ENCODE measurements at places on chromosomes 5 and 9.

DNA sequence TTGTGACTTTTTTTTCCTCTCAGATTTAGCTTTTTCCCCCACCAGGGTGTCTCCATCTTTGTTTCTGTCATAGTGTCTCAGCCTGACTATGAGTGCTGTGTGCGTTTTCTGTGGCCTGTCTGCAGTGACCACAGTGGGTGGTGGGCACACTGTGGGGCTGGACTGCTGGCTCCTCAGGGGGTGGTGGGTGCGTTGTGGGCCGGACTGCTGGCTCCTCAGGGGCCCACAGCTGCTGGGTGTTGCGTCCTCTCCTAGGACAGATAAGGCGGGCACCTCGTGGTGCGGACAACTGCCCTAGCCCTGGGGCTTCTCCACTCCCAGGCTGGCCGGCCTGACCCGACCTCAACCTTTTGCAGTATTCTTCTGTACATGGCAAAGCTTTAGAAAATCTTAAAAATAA is 100.4 kb downstream of the EHMT1 start:
- no peak for DNase-seq

- no peak for DNase-seq
Measured at GRCh38 chr5:109701252-109701651, 11.5 kb downstream of the MAN2A1 start.

DNA sequence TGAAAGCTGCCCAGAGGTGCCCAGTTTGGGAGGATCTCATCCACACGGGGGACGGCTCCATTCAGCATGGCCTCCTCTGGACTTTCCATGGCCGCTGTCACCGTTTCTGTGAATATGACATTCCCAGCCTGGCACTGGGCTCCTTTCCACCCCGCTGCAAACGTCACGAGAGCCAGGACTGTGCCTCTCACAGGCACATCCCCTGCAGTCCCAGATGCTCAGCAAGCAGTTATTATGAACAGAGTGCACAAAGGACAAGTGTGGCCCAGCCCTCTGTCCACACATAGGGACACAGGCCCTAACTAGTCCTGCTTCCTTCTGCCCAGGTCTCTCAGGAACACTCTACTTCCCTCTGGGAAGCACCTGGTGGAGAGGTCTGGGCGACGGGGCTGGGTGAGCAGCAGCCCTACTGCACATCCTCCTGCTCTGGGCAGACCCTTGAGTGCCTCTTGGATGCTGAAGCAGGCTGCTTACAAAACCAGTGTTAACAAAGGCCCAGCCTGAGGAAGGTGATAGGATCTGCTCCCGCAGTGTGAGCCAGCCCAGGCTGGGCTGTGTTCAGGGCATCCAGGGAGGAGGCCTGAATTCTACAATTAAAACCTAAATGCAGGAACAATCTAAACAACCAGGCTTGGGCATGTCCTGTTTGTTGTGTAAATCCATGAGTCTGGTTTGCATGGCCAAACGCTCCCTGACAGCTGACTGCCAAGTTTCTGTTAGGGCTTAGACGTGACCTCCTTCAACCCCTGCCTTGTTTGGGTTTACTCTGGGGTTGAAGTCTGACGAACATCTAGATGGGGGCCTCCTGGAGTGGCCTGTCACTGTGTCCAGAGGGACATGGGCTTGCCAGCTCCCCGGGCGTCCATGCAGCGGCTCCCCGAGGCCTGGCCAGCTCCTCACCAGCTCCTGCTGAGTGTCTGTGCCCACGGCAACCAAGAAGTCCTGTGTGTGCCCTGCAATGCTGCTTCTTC is 269.8 kb downstream of the GADD45G start:
- no peak for DNase-seq

DNA sequence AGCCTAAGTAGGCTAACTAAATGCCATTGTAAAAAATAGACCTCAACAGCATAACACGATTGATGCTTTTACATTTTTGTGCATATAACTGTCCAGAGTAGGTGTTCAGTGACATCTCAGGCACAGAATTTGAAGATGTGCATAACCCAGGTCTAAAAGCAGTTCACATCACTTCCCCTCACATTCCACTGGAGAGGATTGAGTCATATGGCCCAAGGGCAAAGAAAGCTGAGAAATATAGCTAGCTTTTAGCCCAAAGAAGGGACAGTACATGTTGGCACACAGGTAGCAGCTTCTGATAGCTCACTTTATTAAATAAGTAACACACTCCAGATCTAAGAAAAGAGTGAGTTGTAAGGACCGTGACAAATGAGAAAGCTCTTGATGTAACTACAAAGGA is 2259.5 kb upstream of the WWC1 start:
- no peak for DNase-seq

DNA sequence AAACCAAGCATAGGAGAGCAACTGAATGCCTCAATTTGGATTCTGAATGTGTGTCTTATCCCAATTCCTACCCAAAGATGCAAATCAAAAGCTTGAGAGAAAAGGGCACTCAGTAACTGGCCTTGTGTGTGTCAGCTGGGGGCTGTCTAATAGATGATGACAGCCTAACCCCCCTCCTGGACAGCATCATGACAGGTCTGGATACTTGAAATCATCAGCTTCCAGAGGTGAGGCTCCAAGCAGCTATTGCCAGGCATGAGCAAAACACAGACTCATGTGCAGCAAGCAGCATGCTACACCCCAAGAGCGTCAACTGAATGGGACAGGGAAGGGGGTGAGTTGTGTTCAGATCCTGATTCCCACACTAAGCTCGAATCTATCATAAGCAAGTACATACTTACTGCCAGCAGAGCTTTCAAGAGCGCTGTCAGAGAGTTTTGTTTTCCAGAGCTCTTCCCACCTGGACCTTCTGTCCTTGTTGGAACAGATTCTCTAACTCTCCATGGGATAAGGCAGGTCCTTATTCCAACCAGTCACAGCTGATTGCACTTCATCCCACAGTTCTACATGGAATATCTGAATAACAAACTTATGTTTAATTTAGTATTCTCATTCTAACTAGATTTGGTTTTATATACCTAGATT is 467.5 kb downstream of the DTWD2 start:
- no peak for DNase-seq

DNA sequence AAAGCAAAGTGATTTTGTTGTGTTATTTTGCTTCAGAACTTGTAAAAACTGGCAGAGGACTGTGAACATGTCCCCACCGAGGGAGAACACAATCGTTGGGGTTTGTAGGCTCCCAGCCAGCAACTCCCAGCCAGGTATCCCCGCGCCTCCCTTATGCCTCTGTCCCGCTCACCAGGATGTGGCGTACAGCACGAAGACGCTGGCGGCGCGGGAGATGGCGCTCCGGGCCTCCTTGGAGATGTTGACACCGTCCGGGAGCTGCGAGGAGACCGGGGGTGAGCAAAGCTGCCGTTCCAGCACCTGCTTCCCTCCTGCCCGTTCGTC is 630 bp downstream of the POLE3 start:
- no peak for DNase-seq

DNA sequence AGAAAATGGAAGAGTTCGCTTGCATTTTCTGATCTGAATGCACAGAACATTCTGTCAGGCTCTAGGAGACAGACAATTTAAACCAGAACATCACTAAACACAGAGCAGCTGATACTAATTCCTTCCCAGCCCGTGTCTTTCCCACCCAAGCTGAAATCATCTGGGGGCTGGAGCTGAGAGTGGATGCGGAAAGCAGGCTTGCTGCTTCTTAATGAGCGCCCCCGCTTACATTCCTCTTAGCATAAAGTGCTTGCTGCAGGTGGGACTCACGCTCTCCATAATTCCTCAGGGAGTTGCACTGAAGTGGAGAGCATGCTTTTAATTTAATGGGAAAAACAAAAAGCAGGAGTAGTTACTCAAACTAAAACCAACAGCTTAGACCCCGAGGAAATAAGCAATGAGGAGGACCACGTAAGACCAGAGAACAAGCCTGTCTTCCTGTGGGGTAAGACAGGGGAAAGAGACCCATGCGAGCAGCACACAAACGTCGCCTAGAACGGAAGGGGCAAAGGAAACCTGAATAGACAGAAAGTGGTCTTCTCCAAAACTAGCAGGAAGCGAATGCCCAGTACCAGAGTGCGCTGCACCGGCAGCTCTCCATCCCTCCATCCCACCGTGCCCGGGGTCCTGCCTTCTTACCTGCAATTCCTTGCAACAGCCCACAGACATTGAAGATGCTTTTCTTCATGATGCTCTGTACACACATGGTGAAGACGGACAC is 139.3 kb downstream of the LHFPL2 start:
- no peak for DNase-seq

DNA sequence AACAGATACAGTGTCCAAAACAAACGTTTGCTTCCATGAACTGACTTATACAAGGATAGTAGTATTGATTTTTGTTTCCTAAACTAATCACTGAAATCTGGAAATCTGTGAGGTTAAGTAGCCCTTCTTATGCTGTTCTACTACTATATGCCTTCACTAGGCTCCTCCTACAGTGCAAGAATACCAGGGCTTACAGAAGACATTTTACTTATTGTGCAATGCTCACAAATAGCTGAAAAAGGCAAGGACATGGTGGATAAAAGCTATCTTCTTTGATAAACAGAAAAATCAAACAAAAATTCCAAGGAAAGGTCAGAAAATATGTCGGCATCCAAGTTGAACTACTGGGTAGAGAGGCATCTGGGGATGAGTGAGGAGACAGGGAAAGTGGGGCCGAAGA is 61.9 kb downstream of the OXCT1 start:
- DNase-seq, result no peak

- peak; percentile 62 for DNase-seq
Measured at GRCh38 chr9:130128251-130128650, 44.0 kb upstream of the NCS1 start.

DNA sequence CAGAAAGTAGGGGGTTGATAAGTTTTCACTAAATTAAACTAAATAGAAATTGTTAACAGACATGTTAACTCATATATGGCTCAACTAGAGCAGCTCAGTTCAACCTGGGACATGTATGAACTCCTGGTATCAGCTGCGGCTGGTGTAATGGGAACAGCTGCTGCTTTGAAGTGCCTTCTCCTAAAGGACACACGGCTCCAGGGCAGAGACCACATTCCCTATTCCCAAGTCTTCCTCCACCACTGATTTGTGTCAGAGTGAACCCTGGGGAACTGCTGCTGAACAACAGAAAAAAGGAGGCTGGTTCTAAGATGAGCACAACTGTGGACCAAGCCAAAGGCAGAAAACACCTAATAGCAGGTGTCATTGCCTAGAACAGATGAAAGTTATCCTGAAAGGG is 71.1 kb downstream of the MAPKAP1 start:
- no peak for DNase-seq

- DNase-seq, result no peak
Measured at GRCh38 chr5:80917631-80918030, 42.5 kb upstream of the RASGRF2 start.

- no peak for DNase-seq
Measured at GRCh38 chr9:12915366-12915954, 140.6 kb downstream of the LURAP1L start.

DNA sequence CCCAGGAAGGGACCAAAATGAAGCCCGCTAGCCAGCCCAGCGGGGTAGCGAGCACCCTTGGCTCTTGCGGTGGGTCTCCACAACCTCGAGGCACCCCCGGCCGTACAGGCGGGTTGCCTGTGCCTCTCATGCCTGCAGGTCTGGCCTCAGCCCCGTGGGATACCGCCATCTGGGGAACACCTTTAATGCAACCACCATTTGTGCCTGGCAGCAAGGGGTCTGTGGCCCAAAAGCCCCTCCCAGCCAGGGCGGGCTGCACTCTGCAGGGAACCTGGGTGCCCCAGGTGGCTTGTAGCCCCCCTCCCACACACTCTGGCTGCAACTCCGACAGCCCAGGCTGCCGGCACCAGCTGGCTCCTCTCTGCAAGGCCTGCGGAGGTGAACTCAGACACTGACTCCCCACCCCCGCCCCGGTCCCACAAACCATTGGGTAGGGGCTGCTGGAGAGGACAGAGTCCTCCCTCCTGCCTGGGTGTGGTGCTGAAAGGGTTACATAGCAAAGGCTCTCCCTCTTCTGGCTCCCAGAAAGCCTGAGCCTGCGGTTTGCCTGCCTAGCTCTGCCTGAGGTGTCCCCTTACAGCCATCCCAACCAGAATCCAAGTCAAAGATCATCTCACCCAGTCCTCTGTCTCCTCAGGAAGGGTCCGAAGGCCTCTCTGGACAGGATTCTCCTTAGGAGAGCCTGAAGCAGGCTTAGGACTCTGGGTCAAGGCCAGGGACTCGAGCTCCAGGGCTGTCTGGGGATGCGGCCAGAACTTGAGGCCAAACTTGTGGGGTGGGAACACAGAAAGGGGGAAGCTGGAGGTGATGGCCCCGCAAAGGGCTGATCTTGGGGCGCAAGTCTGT is 109.4 kb downstream of the PSD2 start:
- no peak for DNase-seq

DNA sequence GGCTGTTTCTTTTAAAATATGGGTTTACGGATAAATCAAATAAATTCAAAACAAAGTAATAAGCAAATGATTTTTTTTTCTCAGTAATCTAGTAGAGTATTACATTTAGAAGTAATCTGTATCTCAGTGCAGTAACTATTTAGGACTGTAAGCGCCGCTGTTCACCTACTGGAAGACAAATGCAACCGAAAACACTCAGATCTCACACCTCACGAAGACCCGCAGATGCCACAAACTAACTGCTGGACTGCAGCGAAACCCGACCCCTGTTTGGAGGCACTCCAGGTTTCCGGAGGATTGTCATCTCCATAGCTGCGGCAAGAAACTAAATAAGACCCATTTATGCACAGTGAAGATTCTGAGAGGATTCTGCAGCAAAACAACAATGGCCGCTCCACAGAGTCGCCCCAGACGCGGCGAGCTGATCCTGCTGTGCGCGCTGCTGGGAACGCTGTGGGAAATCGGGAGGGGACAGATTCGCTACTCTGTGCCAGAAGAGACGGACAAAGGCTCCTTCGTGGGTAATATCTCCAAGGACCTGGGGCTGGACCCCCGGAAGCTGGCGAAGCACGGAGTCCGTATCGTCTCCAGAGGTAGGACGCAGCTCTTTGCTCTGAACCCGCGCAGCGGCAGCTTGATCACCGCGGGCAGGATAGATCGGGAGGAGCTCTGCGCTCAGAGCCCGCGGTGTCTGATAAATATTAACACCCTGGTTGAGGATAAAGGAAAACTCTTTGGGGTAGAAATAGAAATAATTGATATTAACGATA is at the start of gene PCDHGA8:
TSS of gene PCDHGA8 (plus strand) at position 205 of the 770 bp plus-strand sequence. CDS start at position 386, 181 bp downstream.
- DNase-seq, result no peak

- no peak for DNase-seq
Measured at GRCh38 chr9:110065532-110065931, 142.4 kb downstream of the C9orf152 start.

GRCh38 chr5:135432113-135432512 is 15.0 kb downstream of the DCANP1 start:
- DNase-seq, result no peak

DNA sequence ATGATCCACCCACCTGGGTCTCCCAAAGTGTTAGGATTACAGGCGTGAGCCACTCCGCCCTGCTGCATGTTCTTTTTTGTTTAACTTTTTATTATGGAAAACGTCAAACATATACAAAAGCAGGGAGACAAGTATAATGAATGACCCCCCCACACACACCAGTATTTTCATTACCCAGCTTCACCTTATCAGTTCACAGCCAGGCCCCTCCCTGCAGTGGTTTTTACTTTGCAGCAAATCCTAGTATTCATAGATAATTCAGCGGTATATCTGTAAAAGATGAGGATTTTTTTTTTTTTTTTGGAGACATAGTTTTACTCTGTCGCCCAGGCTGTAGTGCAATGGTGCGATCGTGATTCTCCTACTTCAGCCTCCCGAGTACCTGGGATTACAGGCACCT is 2.3 kb downstream of the POMT1 start:
- DNase-seq, result no peak
